Inflammatory macrophage treated with lipopolysaccharide for 1 hour (primary cell): ENCODE measurements at places on chromosomes 4 and X.

DNA sequence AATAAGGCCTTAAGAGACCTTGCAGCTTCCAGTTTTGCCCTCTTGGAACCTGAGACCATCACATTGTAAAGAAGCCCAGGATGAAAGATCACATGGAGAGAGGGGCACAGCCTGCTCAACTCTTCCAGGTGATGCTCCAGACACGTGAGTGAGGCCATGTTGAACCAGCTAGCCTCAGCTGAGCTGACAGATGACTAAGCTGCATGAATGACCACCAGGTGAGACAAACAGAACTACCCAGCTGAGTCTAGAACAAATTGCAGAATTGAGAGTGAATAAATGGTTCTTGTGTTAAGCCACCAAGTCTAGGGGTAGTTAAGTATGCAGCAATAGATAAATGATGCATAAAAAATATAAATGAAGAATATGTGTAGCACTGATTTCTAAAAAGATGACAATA lies 16.8 kb upstream of the GPR82 start:
- DNase-seq = no peak

- DNase-seq = no peak
Measured at GRCh38 chr4:10124167-10124930, 7.8 kb upstream of the WDR1 start.

GRCh38 chr4:184684491-184685189 lies 35.1 kb downstream of the PRIMPOL start:
- peak; percentile 63 for DNase-seq

DNA sequence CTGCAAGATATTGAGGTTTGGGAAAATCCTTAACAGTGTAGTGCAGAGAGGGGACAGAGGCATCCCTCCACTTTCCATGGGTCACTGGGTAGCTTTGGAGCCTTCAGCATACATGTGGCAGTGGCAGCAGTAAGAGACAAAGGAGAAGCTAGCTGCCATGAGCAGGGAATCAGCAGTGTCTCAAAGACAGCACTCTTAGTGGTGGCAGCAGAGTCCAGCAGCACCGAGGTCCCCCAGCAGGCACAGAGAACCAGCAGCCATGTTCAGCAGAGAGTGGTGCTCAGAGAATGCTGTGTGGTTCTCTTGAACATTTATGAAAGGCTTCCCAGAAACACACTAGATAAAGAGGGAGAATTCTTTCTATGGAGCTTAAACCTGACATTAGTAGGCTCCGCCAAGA lies 308.5 kb downstream of the CENPC start:
- DNase-seq = no peak

- DNase-seq = no peak
Measured at GRCh38 chr4:2936773-2937145, 26.4 kb downstream of the NOP14 start.

- DNase-seq = no peak
Measured at GRCh38 chrX:38798956-38799355, 2.3 kb upstream of the MID1IP1 start.

DNA sequence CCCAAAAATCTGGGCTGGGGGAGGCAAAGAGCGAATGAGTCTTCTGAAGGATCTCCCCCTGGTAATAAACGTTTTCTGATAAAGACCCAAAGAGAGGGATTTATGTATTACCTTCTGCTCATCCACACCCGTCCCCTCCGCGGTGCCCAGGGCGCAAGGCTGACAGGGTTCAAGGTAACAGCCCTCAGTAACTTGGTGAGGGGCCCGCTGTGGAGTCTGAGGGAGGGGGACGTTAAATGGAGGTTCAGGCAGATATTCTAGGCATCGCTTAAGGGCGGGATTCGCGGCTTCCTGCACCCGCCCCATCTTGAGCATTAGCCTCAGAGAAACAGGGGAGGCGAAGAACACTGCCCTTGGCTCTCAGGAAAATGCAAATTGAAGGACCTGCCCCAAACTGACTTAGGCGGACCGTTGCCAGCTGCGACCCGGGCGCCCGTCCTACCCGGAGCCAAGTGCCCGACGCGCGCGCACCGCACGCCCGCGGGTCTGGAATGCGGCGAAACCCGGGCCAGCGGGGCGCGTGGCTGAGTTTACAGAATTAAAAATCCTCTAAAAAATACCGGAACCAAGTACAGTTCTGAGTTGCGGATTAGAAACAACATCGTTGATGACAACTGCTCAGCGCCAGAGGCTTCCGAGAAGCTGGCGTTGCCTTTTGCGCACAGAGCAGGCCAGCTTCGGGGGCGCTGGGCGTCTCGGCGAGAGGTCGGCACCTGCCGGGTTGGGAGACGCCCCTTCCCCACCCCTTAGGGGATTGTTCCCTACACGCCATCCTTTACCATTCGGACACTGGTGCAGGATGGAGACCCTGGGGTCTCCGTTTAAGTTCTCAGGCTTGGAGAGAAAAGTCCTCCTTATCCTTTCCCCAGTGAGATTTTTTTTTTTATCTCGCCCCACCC lies 2.8 kb downstream of the HELT start:
- no peak for DNase-seq

GRCh38 chr4:168713253-168713652 lies 216.4 kb downstream of the PALLD start:
- DNase-seq = no peak

DNA sequence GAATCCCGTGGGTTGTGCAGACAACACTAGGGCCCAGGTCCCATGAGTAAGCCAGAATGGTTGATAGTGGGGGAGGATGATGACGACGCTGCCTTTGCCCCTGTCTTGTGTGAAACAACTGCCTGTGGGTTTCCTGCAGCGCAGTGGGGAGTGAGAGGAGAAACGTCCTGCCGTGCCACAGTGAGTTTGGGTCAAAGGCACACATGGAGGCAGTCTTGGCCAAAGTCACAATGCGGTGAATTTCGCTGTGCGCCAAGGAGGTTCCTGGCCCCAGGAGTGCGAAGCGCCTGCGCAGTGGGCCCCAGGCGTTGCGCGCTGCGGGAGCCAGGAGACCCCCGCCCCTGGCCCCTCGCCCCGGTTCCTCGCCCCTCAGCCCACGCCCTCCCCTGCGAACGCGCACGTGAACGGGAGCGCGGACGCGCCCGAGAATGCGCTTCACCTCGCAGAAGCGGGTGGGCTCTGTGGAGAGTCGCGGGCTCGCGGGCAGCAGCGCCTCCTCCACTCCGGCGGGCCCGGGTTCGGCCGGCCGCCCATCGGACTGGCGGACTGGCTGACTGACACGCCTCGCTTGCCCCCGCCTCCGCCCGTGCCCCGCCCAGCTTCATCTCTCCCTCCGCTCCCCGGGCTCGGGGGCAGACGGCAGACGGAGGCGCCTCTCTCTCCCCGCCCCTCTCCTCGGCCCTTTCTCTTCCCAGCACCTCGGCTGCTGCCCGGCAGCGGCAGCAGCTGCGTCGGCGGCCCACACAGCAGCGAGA lies at the start of gene NUDT10:
Gene NUDT10, plus strand, starts transcription at position 635 of the 755 bp plus-strand sequence. CDS start 144 bp downstream, outside the sequence.
- DNase-seq = no peak

DNA sequence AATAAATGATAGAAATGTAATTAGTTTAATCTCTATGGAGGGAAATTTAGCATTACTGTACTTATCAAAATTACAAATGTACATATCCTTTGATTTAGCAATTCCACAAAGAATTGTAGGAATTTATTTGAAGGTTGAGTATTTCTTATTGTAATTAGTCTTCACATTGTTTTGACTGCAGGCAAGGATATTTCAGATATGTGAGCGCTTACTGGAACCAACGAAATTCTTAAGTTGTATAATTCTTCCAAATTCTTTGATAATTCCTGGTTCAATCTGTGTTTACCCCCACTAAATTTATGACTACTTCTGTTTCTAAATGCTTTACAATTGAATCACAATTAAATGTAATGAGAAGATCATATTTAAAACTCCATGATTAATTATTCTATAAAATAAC lies 26.9 kb upstream of the WWC2 start:
- no peak for DNase-seq

DNA sequence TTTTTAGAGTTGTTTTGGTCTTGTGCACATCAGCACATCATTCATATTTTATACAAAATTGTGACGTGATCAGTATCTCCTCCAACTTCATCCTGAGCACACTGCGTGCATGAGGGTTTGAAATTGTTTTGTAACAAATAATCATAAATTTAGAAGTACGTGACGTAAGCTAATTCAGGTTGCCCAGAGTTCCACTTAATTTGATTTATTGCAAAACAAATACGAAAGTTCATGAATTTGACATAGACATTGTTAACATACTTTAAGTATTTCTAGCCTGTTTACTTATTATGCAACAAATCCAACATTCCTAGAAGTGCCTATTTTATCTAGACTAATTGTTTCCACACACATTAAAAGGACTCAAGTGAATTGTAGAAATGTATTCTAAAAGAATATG lies 48.3 kb downstream of the MAP7D3 start:
- DNase-seq = no peak

DNA sequence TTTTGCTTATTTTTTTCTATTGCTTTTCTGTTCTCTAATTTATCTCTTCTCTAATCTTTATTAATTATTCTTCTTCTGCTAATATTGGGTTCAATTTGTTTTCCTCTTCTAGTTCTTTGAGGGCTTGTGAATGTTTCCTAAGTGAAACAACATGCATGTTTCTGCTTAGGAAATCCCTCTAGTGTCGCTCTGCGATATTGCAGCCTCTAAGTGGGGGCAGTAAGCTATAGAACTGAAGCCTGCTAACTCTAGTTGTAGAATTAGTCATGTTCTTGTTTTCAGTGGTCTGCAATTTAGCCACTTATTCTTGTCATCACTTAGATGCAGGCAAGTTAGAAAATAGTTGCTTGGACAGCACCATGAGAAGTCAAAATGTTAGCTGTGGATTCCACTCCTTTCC lies 222.6 kb downstream of the SPIN4 start:
- DNase-seq = no peak

- DNase-seq = no peak
Measured at GRCh38 chr4:110361921-110362320, 114.0 kb upstream of the ENPEP start.

DNA sequence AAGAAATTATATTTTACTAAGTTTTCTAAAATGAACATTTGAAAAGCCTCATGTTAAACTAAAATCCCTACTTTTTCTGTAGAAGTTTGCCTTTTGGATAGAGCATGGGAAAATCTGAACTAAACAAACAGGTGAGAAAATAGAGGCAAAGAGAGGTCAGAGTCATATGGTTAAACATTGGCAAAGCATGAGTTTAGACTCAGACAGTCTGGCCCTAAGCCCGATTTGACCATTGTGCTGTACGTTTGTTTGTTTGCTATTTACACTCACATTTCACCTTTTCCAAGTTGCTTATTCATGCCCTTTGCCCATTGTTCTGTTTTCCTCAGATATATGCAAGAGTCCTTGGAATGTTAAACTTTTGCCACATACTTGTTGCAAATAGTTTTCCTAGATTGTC lies 85.4 kb downstream of the TIGD2 start:
- DNase-seq = no peak

GRCh38 chr4:37685161-37685822 lies 884 bp downstream of the RELL1 start:
- DNase-seq = no peak

DNA sequence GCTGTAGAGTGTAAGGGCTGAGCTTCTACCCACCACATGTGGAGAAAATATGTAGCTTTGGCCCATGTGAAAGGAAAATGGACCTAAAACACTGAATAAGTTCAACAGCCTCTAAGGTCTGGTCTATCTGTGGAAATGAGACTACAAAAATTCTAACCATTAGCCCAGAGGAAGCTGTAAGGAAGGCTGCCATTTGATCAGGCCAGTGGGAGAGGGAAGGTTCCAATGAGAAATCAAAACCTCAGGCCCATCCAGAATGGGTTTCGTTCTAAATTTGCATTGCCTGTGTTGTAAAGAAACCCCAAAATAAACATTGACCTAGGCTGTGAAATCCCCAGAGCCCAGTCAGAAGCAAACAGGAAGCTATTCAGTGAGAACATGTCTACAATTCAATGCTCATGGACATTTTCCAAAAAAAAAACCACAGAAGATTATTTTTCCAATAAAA lies 320.4 kb upstream of the SLC7A11 start:
- peak; percentile 2 for DNase-seq

- no peak for DNase-seq
Measured at GRCh38 chr4:4921077-4921476, 61.6 kb downstream of the MSX1 start.

GRCh38 chrX:48918643-48919340 lies at the start of gene PIM2:
PIM2 (minus strand) TSS chrX:48919024; CDS start chrX:48918834, 190 bp downstream.
- DNase-seq = peak; percentile 91

DNA sequence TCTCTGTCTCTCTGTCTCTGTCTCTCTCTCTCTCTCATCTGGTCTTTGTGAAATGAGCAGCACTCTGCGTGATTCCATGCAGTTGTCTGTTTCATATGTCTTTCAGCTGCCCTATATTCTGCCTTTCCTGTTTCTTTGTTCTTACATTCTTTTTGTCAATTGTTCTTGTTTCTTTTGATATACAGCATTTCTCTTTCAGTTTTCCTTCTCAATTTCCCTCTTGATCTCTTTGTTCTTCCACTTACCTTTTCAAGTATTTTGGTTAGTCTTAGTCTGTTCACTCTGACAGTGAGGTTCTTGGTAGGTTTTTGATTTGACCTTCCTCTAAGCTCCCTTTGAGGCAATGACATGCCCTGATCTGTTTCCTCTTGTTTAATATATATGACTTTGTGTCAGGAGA lies 20.4 kb downstream of the ZNF157 start:
- no peak for DNase-seq

DNA sequence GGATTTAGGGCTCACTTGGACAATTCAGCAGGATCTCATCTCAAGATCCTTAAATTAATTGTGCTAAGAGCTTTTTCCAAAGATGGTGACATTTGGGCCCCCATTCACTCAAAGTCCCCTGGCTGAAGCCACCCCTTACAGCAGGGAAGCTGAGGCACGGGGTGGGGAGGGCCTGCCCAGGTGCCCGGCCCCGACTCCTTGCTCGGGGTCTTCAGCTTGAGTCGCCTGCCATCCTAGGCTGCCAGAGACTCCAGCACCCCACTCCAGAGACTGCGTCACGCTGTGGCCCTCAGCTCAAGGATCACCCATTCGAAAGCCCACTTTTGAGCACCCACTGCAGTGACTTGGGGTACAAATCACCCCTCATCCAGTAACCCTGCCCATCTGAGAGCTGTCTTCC lies 39.2 kb upstream of the GPR78 start:
- DNase-seq = no peak

DNA sequence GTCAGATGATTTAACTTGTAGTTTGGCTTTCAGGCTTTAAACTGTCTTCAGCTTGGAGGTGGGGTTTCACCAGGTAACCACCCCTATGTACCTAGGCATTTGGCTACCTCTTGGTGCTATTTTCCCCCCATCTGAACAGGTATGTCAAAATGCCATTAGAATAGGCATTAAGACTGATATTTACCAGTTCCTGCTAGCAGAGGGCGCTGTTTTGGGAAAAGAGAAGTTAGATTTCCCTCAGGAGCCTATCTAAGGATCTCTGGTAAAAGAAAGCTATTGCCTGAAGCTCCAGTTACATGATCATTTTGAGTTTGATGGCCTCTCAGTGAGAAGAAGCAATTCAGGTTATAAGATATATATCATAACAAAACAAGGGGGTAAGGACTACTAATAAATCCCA lies 879.1 kb downstream of the SH3BGRL start:
- DNase-seq = no peak

DNA sequence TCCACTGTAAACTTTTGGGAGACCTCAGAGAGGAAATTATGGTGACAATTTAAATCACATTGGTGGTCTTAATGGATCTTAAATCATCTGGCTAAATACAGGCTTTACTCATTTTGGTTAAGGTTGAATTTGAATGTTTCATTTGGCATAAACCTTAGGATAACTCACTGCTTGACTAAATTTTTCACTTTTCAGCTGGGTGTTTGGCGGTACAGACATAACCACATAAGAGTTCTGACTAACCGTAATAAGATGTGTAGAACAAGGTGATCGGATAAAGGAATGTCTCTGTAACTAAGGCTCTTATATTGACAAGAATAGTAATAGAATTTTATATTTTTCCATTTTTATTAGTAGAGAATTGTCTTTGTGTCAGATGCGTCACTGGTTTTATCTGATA lies 281.0 kb downstream of the BMPR1B start:
- DNase-seq = no peak

GRCh38 chr4:101141855-101142254 lies 205.5 kb downstream of the PPP3CA start:
- no peak for DNase-seq
